Effector CD8-positive, alpha-beta T cell (primary cell): ENCODE measurements at places on chromosomes 7 and 10.

GRCh38 chr10:25808372-25808771 is 125.7 kb upstream of the MYO3A start:
- no peak for DNase-seq

- DNase-seq = no peak
Measured at GRCh38 chr10:73218431-73219191, 28.4 kb downstream of the DNAJC9 start.

DNA sequence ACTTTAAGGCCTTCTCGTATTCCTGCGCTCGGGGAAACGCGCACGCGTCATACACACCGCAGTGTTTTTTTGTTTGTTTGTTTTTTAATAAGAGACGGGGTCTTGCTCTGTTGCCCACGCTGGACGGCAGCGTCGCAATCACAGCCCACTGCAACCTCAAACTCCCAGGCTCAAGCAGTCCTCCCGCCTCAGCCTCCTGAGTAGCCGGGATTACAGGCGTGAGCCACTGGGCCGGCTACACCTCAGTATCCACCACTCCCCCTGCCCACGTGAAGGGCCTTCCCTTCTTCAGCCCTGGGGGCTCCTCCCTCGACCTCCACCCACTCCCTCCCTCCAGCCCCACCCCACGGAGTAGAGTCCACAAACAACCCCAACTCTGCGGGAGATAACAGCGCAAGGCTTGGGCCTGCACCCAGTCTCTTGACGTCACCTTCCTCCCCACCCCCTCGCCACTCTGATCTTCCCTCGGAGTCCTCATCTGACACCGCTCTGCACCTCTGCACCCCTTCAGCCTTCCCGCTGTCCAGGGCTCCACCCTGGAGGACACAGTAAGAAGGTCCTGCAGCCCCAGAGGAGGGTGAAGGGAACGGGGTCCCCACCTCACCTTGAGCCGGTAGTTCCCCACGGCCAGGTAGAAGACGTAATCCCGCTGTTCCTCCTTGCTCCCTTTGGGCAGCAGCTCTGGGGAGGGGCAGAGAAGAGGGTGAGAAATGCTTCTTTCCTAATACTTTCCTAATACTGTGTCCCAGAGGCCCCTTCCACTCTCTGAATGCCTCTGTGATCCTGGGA is 2.8 kb upstream of the CLDN15 start:
- no peak for DNase-seq

DNA sequence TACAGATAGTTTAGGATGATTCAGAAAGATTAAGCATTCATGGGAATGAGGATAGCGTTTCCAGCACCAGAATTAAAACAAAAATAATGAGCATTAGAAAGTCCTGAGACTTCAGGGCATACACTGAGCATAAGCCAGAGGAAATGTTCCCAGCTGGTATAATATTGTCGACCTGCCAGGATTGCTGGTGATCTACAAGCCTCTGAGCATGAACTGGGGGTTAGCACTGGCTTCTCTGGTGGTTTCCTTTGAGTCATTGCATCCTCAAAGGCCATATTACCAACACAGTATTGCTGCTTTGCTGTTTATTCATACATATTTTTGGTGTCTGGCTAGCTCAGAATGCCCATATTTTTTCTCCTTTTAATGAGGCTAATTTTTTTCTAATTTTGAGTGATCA is 10.7 kb upstream of the ATRNL1 start:
- DNase-seq = no peak

DNA sequence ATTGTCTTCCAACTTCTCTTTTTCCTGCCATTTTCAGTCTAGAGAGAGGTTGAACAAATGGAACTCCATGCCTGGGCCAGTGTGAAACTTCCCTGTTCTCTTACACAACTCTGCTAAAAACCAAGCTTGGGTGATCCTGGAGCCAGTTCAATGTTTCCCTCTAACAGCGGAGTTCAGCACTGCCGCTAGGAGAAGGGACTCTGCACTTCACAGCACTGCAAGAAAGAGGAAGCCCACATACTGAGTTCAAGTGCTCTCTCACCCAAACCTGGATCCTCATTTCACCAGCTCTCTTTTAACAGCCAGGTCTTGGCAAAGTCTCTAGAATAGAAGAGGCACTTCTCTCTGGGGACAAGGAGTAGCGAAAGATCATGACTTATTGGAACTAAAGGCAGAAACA is 18.8 kb downstream of the FOXI2 start:
- no peak for DNase-seq

DNA sequence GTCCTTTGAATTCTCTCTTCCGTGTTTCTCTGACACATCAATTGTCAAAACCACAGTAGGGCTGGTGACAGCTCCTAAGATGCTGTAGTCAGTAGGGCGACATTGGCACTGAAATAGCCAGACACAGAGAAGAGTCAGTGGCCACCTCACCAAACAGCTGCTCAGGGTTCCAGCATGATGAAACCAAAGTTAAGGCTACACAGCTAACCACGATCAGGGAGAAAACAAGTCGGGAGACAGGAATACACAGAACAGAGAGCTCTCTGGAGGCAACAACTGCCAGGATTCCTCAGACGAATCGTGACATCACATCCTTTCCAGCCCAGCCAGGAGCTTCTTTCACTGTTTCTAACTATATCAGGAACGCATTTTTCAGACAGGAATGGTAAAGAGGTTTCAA is 922.2 kb downstream of the SORCS1 start:
- no peak for DNase-seq

- DNase-seq = no peak
Measured at GRCh38 chr7:44897309-44897708, 12.0 kb upstream of the PURB start.

GRCh38 chr7:101814991-101815825 is 2.2 kb upstream of the CUX1 start:
- DNase-seq = peak; percentile 54

- no peak for DNase-seq
Measured at GRCh38 chr7:115749924-115750323, 280.6 kb downstream of the TFEC start.

DNA sequence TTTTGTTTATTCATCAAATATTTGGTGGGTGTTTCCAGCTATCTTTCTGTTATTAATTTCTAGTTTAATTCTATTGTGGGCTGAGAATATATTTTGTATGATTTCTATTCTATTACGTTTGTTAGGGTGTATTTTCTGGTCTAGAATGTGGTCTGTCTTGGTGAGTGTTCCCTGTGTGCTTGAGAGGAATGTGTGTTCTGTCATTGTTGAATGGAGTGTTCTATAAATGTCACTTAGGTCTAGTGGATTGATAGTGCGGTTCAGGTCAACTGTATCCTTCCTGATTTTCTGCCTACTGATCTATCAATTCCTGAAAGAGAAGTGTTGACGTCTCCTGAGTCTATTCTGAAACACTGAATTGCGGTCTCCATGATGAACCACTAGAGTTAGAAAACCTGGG is 8.5 kb downstream of the HTRA1 start:
- DNase-seq = no peak

DNA sequence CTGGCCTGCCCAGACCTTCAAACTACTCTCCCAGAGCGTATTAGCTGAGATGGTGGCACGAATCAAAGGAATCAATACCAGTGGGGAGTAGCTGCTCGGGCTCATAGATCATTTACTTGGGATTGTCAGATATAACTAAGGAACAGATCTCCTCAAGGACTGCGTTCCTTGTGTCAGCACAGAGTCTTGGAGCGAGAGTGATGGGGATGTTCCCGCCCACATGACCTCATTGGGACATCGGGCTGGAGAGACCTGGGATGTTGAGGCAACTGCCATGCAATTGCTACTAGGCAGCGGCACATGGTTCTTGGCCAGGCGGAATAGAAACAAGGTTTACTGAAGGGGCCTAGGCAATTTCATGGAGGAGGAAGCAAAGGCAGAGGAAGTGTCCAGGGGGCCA is 132.6 kb downstream of the FRMD4A start:
- DNase-seq = no peak

GRCh38 chr10:130958003-130958402 is 353.5 kb downstream of the TCERG1L start:
- DNase-seq = no peak

- DNase-seq = no peak
Measured at GRCh38 chr10:119449760-119450461, 92.6 kb downstream of the RGS10 start.

GRCh38 chr10:99619090-99619800 is 994 bp downstream of the SLC25A28 start:
- no peak for DNase-seq

DNA sequence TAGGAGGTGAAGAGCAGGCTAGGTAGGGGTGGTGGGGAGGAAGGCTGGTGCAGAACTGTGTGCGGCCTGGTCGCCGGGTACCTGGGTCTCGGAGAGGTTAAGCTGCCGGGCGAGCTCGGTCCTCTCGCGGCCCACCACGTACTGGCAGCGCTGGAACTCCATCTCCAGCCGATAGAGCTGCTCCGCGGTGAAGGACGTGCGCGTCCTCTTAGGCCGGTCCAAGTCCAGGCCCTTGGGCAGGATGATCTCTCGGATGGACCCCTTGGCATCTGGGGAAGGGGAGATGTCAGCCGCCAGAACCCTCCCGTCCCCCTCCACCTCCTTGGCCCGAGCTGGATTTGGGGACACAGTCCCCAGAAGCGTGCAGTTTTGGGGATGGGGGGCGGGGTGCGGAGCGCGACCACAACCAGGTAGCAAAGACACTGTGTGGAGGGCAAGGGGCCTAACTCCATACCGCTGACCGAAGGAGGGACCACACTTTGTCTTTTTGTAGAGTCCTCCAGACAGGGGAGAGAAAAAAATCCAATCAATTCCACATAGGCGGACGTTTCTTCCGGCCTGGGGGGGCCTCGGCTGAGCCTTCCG is 1.6 kb downstream of the VAX1 start:
- no peak for DNase-seq

GRCh38 chr10:10587744-10588393 is 429.8 kb upstream of the CELF2 start:
- DNase-seq = no peak

DNA sequence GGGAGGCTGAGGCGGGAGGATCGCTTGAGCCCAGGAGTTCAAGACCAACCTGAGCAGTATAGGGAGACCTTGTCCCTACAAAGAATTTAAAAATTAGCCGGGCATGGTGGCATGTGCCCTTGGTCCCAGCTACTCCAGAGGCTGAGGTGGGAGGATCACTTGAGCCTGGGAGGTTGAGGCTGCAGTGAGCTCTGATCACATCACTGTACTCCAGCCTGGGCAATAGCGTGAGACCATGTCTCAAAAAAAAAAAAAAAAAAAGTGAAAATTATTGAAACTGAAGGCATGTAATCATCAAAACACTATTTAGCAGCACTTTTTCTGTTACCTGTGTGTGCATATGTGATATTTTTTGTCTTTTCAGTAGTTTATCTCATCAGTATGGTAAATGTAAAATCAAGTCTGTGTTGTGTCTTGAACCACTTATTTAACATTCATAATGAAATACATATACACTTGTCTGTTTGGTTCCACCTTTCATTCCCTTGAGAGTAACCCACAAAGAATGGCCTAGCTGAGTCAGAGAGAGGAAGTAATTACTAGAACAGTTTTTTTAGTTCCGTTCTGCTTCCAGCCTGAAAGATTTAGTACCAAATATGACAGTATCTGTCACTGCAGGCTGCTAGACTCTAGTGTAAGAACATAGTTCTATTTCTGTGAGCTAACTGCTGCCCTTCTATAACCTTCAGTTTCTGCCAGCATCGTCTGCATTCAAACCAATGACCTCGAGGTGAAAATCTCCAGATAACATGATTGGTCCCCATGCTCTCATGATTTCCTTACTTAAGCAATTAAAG is 68.6 kb downstream of the MMRN2 start:
- DNase-seq = no peak

DNA sequence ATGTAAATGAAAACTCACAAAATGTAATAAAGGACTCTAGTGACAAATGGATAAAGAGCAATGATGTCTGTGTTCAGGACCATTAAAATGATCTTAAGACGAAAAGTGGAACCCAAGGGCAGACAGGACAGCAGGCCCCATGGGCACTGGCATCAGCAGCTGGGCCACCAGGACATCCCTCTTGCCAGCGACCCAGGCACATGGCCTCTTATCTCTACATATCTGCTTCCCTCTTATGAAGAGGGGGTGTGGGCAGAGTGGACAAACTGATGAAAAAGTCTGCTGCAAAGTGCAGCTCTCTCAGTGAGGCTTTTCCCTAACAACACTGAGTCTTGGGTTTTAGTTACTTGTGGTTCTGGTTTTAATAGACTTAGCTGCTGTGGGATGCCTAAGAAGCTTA is 44.8 kb upstream of the ANKRD1 start:
- no peak for DNase-seq

- no peak for DNase-seq
Measured at GRCh38 chr7:50436133-50436806, 13.9 kb downstream of the FIGNL1 start.

DNA sequence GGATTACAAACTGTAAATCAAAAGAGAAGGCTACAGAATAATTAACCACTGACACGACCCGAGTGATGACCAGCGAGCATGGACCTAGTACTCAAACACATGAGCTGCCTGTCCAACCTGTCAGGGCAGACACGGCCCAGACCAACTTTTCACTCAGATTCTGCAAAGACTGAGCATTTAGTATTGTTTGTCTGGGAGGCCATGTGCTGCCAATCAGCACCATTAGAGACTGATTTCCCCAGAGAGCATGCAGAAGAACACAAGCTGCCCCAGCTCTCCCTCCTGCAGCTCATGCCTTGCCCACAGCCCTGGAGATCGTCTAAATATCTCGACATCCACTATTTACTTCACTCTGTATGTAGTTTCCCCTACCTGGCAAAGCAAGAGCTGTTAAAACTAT is 172.6 kb upstream of the INHBA start:
- no peak for DNase-seq

DNA sequence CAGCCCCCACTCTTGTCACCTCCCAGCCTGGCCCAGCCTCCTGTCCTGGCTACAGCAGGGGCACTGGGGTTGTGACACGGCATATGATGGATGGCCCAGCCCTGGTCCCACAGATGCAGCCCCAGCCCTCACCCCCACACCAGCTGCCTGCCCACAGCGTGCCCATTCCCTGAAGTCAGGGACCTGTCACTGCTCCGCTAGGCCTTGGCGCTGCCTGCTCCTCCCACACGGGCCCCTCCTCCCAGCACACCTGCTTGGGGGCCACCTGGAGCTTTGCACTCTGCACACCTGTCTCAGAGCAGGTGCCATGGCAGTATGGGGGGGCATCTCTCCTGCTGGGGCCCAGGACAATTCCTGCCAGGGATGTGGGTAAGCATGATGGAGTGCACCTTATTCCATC is 3.5 kb downstream of the GCK start:
- no peak for DNase-seq

GRCh38 chr7:44257213-44257612 is 56.4 kb downstream of the YKT6 start:
- DNase-seq = no peak

- DNase-seq = no peak
Measured at GRCh38 chr7:157577061-157577460, 240.3 kb downstream of the DNAJB6 start.

- no peak for DNase-seq
Measured at GRCh38 chr10:96610817-96611216, 24.0 kb upstream of the TM9SF3 start.
